ENCODE measurements at places on chromosomes 11 and 22.

DNA sequence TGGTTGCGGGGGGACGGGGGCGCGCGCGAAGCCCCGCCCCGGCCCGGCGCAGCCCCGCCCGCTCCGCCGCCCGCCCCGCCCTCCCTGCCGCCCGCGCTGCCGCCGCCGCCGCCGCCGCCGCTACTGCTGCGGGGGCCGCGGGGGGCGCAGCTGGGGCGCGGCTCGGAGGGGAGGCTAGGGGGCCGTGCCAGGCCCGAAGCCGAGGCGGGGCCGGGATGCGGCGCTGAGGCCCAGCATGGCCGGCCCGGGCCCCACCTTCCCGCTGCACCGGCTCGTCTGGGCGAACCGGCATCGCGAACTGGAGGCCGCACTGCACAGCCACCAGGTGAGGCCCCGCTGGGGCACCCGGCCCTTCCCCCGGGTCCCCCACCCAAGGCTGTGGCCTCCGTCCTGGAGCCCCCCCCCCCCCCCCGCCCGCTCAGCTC lies at the start of gene ANKRD13D:
Gene ANKRD13D (plus strand): TSS at position 78 of the 425 bp plus-strand sequence. CDS start 158 bp downstream, at position 236.
- no peak for DNase-seq

GRCh38 chr11:16805938-16806337 lies 67.5 kb downstream of the C11orf58 start:
- no peak for DNase-seq

- DNase-seq = no peak
Measured at GRCh38 chr22:43514476-43515157, 102.8 kb downstream of the MPPED1 start.

- no peak for DNase-seq
Measured at GRCh38 chr22:47690166-47690565, 927.7 kb downstream of the TBC1D22A start.

- DNase-seq = no peak
Measured at GRCh38 chr11:67126986-67127385, 7.9 kb downstream of the KDM2A start.

DNA sequence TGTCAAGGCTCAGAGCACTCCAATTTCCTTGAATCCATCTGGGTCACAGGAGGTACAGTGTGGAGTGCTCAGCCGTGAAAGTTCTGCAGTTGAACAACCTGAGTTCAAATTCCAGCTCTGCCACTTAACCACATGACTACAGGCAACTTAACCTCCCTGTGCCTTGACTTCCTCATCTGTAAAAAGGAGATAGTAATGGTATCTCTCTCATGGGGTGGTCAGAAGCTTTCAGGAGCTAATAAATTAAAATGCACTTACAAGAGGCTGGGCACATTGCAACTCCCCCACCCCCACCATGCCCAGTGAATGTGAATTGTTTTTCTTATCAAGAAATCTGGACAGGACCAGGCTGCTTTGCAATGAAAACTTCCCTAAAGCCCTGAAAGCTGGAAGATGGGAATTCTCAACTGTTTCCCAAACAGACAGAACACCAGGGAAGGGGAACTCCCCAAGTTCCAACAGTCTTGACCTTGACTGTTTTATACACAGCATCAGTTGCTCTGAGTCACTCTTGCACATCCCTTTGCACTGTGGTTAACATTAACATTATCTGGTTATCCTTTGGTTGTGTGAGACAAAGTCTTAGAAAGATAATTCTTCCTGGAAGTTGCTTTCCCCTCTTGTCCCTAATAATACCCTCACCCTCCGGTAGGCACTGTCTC lies 137.0 kb downstream of the SLC1A2 start:
- no peak for DNase-seq

DNA sequence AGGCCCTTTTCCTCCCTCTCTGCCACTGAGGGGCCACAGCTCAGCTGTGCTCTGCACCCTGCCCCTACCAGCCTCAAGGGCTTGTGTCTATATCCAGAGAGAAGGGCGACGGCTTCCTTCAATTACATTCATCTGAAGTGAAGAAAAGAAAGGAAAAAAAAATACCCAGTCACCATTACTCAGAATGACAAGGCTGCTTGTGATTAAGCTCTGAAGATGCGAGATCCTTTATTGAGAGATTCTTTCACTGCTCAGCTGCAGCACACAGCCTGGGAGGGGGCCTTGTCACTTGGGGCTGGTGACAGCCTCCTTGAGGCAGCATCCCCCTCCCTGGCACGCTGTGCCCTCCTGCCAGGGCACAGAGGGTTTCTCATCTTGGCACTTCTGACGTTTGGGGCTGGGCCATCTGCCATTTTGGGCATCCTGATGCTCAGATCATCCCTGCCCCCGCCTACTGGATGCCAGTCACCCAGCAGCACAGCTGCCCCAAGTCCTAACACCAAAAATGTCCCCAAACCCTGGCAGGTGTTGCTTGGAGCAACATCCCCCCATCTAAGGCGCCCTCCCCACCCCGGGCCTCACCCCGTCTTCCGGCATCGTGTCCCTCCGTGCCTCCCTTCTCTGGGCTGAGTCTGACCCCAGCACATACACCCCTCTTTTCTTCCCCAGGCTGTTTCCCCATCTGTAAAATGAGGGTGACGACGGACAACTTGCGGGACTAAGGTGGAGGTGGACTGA lies 1394.7 kb downstream of the BRD1 start:
- DNase-seq = no peak

DNA sequence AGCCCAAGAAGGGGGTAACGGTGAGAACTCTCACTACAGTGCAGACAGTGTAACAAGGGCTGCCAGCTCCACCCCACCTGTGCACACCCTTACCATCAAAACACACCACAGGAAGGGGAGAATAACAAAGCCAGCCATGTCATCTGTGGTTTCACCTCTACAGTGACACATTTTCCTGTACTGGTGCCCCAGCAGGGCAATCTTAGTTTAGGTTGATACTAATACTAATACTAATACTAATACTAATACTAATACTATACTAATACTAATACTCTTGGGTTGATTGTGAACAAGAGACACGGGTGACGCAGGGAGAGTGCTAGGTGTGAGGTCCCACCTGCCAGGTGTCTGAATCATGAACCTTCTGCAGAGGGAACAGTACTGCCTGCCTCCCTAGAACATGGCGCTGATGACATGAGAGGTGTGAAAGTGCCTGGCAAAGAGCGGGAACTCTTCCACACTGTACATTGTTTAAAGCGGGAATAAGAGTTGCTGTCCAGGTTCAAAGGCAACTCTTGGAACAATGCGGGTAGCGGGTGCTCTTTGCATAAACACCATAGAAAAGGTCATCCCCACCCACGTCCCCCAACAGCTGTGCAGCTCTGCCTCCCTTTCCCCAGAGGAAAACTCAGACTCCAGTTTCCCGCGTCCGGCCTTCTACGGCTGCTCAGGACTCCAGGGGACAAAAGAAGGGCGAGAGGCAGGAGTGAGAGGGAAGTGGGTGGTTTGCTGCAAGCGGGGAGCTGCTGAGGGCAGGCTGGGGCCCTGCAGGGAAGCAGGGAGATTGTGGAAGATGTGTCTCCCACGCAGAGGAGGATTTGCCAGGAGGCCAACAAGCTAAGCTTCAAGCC lies 25.0 kb upstream of the TMPRSS4 start:
- no peak for DNase-seq

DNA sequence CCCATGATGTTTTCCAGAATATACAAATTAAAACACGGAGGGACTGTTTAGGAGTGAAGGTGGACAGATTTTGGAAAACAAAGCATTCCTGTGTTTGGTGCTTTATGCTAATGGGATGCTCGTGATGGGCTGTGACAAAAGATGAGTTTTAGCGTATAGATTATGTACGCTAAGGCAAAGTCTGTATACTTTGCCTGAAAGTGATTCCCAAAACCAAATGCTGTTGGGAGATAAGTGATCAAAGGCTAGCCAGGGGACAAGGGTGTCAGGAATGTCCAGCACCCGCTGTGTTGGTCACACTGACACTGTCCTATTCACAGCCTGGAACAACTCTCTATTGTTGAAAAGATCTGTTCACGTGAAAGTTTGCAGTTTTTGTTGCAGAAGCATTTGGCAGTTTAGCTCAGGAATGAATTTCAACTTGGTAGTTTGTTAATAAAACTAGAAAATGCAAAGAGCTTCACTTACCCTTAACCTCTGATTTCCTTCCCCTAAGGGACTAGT lies 1.5 kb downstream of the JAM3 start:
- no peak for DNase-seq
